CD4-positive, alpha-beta T cell treated with Interleukin-2 at 100 ng/mL for 4 hours (primary cell): ENCODE measurements at places on chromosomes 7 and 10.
A peak's percentile ranks its signal among the peaks of the same experiment; 100 is the strongest.

DNA sequence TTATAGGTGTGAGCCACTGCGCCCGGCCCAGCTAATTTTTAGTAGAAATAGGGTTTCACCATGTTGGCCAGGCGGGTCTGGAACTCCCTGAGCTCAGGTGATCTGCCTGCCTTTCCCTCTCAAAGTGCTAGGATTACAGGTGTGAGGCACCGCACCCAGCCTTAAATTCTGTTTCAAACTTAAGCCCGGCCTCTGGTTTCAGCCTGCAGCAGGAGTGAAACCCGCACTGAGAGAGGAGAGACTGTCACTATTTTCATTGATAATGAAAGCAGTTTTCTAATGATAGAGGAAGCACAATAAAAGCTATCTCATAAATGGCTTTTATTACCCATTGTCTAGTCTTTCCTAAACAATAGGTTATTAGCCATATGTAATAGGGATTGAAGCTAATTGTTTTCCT is 415.5 kb downstream of the GALNT17 start:
- no peak for DNase-seq

DNA sequence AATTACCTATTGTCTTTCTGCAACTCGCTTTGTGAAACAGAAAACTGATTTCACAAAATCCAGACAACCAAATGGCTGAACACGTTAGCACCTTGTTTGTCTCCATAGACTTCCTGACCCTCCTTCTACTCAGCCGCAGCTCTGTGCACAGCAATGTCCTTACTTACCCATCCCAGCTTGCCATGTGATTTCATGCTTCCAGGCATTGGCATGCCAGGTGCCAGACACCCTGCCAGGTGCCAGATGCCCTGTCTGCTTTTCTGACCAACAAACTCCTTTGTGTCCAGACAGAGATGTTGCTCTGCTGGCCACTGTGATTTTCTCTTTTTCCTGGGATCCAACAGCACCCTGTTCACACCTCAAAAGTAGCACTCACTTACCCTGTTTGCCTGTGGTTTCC is 16.1 kb upstream of the FAM170B start:
- DNase-seq: no peak

GRCh38 chr10:89665302-89665701 is 20.3 kb upstream of the PANK1 start:
- no peak for DNase-seq

DNA sequence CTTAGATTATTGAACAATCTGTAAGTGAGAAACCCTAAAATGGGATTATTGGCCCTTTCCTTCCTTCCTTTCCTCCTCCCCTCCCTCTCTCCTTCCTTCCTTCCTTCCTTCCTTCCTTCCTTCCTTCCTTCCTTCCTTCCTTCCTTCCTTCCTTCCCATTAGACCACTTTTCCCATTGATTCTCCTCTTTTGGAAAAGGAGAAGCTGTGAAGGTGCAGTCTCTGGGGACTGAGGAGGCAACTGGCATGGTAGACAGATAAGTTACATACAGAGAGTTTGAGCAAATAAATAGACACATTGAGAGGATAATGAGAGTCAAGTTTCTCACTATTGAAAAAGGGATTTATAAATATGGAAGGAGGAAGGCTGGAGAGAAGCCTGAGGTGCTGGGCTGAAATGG is 45.0 kb upstream of the CCDC7 start:
- DNase-seq: no peak

- DNase-seq: no peak
Measured at GRCh38 chr7:15084368-15084767, 181.8 kb upstream of the DGKB start.

GRCh38 chr10:43693602-43694001 is 44.9 kb upstream of the ZNF32 start:
- no peak for DNase-seq

DNA sequence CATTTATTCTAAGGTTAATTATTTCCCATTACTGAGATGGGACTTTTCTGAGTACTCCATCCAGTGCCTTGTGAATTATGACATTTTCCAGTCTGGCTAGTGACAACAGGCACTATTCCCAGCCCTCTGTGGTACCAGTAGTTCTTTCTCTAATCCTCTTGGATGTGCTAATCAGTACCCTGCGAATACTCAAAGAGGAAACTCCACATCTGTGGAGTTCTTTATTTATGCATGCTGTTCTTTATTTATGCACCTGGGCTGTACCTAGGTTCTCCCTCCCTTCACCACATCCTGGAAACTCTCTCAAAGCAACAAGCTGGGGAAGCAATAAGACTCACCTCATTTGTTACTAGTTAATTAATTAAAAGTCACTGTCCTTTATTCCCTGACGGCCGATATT is 83.5 kb downstream of the TSPAN12 start:
- DNase-seq: no peak

- DNase-seq: no peak
Measured at GRCh38 chr7:139297795-139298194, 43.3 kb upstream of the FMC1 start.

DNA sequence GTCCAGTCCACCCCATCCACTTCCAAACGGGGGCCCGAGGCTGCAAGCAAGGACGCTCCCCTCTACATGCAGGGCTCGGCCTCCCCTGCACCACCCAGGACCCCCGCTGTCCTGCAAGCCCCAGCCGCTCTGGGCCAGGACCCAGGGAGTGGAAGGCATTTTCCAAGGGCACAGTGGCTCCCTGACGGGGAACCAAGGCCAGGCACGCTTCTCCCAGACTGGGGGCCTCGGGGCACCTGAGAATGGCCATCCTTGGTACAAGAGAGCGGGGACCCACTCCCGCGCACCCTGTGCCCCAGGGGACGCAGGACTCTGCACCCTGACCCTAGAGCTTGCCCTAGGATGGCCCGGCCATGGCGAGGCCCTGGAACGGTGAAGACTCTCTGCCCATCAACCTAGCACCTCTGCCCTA is 545 bp upstream of the AKR1E2 start:
- no peak for DNase-seq

DNA sequence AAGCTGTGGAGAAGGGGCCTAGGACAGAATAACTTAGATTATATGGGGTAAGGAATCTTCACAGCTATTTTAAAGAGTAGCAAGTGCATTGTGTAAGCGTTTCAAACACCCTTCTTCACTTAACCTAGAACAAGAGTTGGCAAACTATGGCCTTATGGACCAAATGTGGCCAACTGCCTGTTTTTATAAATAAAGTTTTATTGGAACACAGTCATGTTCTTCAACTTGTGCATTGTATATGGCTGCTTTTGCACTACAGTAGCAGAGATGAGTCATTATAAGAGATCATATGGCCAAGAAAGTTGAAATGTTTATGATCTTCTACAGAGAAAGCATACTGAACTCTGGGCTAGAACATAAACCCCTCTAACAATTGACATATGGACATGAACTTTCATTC is 187.8 kb downstream of the ETV1 start:
- DNase-seq: no peak

GRCh38 chr10:91042069-91042468 is 121.2 kb upstream of the ANKRD1 start:
- no peak for DNase-seq

DNA sequence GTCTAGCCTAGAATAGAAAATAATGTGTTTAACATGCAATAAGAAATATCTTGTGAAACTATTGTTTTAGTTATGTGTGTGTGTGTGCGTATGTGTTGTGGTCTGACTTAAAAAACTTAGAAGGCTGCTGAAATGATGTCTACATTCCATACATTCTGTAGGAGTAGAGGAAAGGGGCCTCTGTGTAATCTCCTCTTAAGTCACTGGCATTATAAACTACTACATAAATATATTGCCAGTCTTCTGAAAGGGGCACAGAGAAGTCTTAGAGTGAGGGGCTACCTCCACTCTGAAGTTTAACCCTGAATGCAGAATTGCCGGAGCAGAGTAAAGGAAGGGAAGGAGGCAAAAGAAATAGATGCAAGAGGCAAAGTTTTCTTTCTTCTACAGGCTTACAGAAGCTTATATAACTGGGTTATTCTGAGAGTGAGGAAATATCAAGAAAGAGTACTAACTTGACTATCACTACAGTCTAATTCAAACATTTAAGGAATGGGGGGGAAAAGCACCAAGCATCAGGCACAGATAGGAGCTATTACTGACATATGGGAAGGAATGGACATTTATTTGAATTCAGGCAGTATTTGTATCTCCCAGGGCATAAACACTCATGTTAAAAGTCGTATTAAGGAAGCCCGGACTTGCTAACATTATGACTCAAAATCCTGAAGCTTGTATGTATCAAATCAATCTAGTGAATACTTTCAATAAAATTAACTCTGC is 75.7 kb downstream of the DNAJC1 start:
- DNase-seq: no peak

DNA sequence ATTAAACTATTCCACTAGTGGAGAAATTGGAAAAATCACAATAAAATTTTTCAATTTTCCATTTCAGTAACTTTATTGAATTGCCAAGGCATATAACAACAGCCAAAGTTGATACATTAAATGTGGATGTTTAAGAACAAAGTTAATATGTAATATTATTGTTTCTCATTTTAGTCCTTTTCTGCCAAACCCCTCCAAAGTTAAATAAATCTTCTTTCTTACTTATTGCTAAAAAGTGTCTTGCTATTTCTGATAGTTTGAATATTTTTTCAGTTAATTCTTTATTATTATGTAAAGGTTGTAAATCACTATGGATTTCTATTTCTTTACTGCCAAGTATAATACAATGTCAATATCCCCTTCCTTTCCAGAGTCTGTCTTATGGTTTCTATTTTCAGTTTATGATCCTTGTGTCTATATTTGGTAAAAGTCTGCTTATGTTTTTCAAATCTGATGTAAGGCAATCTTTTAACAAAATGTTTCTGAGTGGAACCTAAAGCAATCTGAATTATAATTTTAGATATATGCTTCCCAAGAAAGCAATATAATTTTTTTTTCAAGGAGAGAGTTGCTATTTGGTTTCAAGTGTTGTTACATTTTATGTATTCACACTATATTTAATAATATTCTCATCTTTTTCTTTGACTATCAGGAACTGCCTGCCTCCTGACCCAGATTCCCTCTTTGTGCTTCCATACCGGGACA is 80.3 kb upstream of the RHOBTB1 start:
- no peak for DNase-seq

GRCh38 chr10:80448209-80448942 is 5.7 kb upstream of the TSPAN14 start:
- DNase-seq: no peak

DNA sequence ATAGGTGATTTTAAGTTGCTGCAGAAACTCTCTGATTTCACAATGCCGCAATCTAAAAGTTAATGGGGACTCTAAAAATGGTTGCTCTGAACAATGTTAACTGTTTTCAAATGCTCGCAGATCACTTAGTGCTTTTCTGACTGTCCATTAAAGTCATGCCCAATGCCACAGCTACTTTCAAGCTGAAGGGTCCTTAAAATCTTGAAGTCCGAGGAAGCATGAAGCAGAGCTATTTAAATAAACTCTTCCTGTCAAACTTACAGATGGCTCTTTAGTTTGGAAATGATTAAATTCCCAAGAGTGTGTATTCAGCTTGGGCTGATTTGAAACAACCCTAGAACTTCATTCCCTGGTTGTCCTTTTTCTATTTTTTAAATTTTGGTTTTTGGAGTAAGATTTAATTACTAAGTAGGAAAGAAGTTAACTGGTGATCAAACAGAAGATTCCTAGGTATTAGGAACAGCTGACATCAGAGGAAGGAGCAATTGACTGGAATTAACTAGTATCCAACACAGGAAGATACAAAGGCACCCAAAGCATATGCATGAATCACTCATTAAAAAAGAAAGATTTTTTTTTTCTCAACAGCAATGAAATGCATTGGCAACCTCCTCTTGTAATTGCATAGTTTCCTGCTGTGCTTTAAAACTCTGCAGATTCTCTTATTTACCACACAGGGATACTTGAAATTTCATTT is 105.1 kb downstream of the NRP1 start:
- no peak for DNase-seq

GRCh38 chr10:601660-601963 is 87.9 kb downstream of the DIP2C start:
- no peak for DNase-seq

- no peak for DNase-seq
Measured at GRCh38 chr7:55063633-55064032, 44.8 kb downstream of the EGFR start.

DNA sequence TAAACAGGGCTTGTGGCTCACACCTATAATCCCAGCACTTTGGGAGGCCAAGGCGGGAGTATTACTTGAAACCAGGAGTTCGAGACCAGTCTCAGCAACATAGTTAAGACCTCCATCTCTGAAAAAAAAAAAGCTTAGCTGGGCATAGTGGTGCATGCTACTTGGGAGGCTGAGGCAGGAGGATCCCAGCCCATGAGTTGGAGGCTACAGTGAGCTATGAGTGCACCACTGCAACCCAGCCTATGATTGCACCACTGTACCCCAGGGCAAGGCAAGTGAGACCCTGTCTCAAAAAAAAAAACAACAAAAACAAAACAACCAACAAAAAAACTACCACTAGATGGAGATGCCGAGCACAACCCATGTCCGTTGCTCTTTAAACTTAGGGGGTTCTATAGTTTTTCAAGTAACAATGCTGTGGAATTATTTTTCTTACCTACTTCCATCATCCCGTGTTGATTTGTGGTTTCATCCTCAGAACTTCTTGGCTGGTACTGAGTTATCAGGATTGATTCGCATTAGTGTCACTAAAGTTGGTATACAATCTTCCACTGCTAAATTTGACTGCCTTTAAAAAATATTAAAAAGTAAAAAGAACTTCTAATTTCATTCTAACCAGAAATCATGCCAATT is 12.2 kb upstream of the REPIN1 start:
- peak; percentile 56 for DNase-seq

GRCh38 chr10:104337985-104338735 is at the start of gene ITPRIP:
Gene ITPRIP, minus strand, starts transcription at chr10:104338465. Its CDS starts 22,414 bp downstream, at chr10:104316051.
- DNase-seq: peak; percentile 74

DNA sequence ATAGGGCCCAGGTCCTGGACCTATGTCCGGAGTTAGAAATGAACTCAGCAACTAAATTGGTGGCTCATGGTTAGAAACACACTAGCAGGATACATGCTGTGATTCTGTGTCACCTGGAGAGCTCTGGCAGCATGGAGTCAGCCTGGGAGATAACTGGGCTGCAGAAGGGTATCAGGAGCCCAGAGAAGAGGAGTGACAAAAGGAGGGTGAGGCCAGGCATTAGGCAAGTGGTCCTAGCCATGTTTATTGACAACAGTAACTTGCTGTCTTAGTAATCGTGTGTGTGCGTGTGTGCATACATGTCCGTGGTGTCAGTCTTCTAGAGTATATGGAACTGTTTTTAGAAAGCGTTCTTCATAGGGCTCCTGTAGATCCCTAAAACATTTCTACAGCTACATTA is 157.5 kb upstream of the PHYHIPL start:
- no peak for DNase-seq

DNA sequence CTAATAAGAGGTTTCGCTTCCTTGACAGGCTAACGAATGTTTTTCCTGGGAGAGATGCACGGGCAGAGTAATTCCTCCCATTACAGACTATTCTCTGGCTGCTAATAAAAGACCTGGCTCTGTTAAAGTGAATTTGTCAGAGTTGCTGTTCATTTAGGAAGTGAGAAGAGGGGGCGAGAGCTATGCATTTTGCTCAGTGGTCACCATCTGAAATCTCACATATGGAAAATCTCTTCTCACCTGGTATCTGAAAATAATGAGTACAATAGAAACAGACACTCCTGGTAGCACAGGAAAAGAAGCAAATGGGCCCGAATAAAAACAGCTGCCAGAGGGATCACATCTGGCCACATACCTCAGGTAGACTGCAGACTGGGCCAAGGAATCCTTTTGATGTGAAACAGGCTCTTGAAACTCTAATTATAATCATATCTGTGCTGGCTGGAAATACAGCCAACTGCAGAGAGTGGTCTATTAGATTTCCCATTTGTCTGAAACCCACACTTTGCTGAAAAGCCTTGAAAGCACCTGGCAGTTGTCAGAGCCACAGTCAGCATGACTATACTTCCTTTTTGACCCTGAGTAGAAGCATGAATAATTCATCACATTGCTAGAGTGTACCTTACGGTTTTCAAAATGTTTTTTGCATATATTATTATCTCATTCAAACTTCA is 33.6 kb downstream of the AOAH start:
- DNase-seq: peak; percentile 30
